Activated CD8-positive, alpha-beta T cell treated with anti-CD3 and anti-CD28 coated beads for 36 hours (primary cell): ENCODE measurements at places on chromosomes 13 and 19. TPM values are rescaled to one million over a fixed set of nuclear protein-coding genes. Genes with fewer than 3 reads are reported as not detected.

GRCh38 chr19:41431426-41432386 lies 4.5 kb upstream of the B3GNT8 start:
- DNase-seq: peak; percentile 29

- no peak for DNase-seq
Measured at GRCh38 chr19:32876919-32877285, 7.3 kb upstream of the SLC7A9 start.

DNA sequence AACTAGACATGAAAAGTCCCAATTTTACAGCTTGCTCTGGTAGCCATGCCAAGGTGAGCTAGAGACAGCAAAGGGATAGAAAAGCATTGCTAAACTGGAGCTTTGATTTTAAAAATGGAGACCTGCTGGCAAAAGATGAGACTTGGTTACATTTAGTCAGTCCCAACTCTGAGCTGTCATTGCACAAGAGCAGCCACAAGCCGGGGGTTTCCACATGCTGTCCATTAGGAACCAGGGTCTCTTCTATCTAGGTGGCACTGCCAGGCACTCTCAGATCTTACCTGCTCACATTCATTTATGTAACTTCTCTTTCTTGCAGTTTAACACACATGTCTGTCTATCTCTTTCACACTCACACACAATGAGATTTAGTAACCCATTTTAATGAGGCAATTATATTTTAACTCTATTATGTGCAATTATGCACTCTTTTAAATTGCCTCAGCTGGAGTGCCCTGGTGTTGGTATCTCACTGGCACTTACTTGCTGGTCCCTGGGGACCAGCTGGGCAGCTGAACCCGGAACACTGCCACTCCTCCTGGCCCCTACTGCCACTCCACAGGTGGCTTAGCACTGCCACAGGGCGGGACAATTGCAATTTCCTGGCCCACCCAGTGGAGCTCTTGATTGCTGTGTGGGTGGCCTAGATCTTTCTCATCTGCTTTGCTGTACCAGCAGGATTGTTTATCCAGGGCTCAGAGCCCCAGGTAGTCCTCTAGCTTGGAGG lies 112.5 kb downstream of the COG6 start:
- no peak for DNase-seq

DNA sequence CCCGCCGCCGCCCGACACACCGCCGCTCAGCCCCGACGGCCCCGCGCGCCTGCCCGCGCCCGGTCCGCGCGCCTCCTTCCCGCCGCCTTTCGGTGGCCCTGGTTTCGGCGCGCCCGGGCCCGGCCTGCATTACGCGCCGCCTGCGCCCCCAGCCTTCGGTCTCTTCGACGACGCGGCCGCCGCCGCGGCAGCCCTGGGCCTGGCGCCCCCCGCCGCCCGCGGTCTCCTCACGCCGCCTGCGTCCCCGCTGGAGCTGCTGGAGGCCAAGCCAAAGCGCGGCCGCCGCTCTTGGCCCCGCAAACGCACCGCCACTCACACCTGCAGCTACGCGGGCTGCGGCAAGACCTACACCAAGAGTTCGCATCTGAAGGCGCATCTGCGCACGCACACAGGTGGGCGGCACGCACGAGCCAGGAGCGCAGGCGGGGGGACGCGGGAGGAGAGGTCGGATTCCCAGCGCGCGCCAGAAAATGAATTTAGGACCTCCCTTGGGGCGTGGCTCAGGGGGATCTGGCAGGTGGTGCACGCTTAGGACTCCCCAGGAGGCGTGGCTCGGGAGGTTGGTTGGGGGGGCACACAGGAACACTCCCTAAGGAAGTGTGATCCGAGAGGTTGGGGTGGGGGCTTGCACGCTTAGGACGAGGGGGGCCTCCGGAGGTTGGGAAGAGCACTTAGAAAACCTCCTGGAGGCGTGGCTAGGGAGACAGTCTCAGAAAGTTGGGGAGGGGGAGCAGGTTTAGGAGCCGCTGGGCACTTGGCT lies 1.2 kb downstream of the KLF2 start:
- DNase-seq: peak; percentile 36

DNA sequence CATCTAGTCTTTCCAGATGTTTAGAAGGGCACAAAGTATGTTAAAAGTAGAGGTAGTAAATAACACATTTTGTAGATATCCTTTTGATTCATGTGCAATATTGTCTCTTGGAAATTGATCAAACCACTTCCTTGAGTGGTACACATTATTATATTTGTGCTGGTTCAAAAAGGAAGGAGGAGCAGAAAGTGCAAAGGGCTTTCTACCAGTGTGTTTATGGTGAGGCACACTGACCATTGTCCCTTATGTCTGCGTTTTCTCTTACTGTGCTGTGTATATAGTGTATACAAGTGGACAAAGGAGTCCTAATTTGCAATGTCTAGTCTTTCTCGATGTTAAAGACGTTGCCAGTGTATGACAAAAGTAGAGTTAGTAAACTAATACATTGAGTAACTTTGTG lies 41.4 kb upstream of the FLT1 start:
- DNase-seq: no peak

DNA sequence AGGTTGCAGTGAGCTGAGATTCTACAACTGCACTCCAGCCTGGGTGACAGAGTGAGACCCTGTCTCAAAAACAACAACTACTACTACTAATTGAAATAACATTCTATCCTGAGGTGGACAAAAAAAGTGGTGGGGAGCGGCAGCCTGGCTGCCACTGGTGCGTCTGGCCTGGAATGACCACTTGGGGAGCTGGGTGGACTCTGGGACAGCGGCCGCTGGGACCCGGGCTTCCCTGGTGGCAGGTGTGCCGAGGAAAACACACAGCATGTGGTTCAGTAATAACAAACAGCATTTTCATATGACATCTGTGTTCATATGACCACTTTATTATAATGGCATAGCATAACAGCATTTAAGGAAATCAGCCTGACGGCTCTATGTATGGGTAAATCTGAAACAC lies 33.9 kb downstream of the TFDP1 start:
- no peak for DNase-seq

DNA sequence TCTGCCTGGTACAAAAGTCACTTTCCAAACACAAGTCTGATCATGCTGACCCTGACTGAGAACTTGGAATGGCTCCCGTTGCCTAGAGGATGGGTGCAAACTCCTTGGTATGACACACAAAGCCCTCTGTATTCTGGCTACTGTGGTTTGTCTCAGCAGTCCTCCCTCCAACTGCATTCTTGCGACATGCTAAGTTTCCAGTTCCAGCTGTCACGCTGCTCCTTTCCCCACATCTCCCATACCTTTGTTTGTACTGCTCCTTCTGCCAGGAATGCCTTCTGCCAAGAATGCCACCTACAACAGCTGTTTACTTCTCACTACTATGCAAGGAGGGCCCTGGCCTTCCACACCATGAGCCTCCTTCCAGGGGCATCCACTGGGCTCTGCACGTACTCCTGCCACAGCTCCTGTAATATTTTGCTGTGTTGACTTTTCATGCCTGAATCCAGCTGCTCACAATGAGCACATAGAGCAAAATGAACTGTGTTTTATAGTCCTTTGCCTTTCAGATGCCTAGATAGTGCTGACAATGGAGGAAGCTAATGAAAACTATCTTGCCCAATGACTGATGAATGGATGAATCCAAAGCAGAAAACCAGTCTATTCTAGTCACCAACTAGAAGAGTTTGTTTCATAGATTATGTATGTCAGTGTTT lies 543.7 kb downstream of the EFNB2 start:
- DNase-seq: no peak

DNA sequence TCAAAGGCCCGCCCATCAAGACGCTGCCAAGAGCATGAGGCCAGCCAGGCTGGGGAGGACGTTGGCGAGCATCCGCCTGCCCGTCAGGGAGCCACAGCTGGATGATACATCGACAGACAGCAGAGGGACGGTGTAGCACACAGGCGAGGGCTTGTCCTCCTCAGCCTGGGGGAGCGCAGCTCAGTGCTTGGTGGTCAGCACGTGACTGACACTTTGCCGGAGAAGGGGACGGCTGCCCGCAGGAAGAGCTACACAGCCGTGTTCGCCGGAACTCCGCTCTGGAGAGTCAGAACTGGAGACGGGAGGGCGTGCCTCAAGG lies 34.1 kb downstream of the CSNK1G2 start:
- no peak for DNase-seq

DNA sequence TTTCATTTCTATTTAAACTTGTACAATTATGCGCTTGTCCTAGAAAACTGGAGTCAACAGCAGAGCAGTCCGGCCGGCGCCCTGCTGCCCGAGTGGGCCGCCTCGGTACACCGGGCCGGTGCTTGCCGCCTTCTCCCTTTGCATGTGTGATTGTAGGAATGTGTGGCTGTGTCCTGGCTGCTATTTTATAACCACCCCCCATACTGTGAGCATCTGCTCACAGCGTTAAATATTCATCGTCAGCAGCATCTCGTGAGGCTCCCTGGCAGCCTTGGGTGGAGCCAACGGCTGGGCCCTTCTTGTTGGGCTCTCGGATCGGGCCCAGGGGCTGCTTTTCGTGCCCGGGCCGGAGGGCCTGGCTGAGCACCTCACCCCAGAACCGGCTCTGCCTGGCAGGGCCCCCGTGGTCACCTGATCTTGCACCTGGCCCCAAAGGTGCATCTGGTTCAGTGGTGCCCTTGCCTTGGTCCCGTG lies 10.6 kb downstream of the PIAS4 start:
- DNase-seq: no peak

DNA sequence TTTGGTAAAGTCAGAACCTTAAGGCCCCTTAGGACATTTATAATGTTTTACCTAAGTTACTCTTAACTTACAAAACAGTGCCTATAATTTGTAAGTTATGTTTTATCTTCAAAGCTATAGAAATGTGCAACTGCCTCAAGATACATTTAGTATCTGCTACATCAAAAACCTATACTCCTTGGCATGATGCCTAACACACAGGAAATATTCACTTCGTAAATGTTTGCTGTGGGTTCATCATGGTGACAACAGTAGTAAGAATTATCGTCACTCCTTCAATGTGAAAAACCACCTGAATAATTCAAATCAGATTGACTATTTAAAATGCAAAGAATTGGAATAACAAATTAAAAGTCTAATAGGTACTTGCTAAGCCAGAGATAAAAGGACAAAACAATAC lies 184.1 kb downstream of the DIAPH3 start:
- DNase-seq: no peak

DNA sequence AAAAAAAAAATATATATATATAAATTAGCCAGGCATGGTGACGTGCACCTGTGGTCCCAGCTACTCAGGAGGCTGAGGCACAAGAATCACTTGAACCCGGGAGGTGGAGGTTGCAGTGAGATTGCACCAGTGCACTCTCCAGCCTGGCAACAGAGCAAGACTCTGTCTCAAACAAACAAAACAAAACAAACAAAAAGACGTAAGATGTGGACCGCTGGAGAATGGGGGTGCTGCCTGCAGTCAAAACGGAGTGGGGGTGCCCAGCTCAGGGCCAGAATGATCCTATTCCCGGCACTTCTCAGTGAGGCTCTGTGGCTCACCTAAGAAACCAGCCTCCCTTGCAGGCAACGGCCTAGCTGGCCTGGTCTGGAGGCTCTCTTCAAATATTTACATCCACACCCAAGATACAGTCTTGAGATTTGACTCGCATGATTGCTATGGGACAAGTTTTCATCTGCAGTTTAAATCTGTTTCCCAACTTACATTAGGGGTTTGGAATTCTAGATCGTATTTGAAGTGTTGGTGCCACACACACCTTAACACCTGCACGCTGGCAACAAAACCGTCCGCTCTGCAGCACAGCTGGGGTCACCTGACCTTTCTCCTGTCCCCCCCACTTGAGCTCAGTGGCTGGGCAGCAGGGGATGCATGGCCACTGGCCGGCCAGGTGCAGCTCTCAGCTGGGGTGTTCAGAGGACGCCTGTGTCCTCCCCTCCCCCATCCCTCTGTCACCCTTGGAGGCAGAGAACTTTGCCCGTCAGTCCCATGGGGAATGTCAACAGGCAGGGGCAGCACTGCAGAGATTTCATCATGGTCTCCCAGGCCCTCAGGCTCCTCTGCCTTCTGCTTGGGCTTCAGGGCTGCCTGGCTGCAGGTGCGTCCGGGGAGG lies at the start of gene F7:
TSS of gene F7 (plus strand) at position 760 of the 889 bp plus-strand sequence. CDS start at position 811, 51 bp downstream.
- no peak for DNase-seq

DNA sequence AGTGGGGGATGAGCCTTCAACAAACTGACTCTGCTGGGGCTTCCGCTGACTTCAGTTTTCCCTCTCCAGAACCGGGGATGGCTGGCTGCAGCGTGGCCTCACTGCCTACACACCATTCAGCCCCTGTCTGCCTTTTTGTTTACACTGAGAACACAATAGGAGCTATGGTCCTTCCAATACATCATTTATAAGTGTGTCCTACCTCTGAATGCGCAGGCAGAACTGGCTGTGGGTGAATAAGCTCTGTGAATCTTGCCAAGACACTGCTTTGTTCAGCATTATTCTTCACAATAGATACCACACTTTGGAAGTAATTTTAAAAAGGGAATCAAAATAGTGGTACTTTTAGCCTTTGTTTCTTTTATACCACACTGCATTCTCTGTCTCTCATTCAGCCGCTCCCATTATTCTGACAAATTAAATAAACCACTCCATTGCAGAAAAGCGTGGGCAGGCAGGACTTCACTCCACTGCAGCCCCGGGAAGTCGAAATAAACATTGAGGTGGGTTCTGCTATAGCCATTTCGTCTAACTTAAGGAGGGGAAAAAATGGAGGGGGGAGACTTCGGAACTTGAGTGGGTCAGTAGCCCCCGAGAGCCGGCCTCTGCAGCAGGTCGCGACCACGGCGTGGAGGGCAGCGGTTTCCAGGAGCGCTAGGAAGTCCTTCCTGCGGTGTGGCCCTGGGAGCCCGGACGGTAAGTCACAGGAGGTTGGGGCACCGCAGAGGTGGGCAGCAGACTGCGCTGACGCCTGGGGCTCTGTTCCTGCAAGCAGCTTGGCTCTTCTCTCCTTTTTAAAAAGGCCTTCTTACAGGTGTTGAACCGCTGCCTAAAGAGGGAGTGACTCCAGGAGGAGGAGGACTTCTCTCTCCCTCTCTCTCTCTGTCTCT lies 94.8 kb upstream of the SOX1 start:
- no peak for DNase-seq

GRCh38 chr13:48631441-48631840 lies 22.3 kb upstream of the CYSLTR2 start:
- DNase-seq: no peak

DNA sequence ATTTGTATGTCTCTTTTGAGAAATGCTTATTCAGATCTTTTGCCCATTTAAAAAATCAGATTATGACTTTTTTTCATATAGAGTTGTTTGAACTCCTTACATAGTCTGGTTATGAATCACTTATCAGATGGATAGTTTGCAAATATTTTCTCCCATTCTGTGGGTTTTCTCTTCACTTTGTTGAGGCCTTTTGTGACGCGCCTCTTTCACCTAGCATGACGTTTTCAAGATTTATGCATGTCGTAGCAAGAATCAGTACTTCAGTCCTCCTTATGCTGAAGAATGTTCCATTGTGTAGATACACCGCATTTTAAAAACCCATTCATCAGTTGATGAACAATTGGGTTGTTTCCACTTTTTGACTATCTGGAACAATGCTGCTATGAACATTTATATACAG lies 13.4 kb downstream of the PABPC3 start:
- DNase-seq: no peak

DNA sequence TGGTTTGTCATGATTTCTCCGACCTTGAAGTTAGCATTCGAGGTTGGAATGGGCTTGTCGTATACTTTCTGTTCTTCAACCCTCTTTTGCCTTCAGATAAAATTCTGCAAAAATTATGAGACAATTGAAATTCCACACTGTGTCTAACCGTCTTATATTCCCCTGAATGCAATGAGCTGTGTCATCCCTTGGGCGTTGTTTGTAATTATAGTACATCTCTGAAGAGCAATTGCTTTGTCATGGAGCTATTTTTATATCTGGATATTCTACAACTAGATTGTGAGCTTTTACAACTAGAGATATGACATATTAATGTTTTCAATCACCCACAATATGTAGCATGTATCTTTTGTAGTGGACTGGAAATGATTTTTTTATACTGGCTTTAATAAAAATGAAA lies 631.8 kb upstream of the SLC10A2 start:
- DNase-seq: no peak

CCL25 gene
- 0.29 TPM for total RNA-seq

ZNF431 gene
- 18.7 TPM for total RNA-seq

GNA15 gene
- total RNA-seq: 45.5 TPM

ZNF829 gene
- 4.9 TPM for total RNA-seq
